Activated T-cell treated with anti-CD3 and anti-CD28 coated beads, Interleukin-2, amount 50 U/mL, for 24 hours (primary cell): ENCODE measurements at places on chromosomes 13 and 19.
A peak's percentile ranks its signal among the peaks of the same experiment; 100 is the strongest.

GRCh38 chr13:30373727-30374126 is 48.6 kb upstream of the UBE2L5 start:
- no peaks in the 10 kb centered on the region for H3K36me3 ChIP-seq
- peak overlapping the region; percentile 30 for H3K4me3 ChIP-seq
- peak overlapping the region; percentile 83 for H3K27ac ChIP-seq
- peaks cover 92% of the 10 kb centered on the region for H3K4me1 ChIP-seq
- peak; percentile 49 for DNase-seq

DNA sequence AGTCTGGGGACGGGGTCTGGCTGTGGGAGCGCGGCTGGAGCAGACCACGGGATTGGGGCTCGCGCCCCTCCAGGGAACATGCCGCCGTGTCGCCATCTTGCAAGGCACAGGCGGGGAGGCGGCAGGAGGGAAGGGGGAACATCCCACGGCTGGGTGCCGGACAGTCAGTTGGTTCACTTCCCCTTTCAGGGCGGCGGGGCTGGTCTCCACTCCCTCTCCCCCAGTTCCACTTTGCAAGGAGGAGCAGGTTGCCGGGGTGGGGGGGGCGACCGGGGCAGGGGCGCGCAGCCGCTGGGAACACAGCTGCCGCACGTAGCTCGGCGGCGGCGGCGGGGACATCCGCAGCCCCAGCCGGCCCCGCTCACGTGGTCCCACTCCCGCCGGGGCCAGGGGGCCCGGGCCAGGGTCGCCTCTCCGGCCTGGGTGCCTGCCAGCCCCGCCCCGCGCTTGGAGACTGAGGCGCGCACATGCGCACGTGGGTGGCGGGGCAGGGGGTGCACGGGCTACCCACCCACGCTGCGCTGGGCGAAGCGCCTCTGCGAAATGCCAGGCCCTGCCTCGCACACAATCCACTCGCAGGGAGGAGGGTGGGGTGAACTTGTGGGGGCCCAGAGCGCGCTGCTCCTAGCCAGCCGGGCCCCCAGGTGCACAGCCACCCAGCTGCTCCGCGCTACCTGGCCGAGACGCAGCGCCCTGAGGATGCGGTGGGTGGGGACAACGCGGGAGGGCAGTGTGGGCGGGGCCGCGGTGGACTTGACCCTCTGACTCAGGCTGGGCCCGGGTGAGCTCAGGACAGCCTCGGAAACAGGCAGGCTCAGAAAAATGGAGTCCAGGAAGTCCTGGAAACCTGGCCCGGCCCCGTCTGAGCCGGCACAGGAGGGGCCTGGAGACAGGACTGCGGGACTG is 6.4 kb downstream of the KLF16 start:
- no peaks in the 10 kb centered on the region for H3K27me3 ChIP-seq
- peaks cover 79% of the 10 kb centered on the region for H3K4me1 ChIP-seq
- H3K27ac ChIP-seq, result peak overlapping the region; percentile 91
- peaks cover 27% of the 10 kb centered on the region for H3K36me3 ChIP-seq

DNA sequence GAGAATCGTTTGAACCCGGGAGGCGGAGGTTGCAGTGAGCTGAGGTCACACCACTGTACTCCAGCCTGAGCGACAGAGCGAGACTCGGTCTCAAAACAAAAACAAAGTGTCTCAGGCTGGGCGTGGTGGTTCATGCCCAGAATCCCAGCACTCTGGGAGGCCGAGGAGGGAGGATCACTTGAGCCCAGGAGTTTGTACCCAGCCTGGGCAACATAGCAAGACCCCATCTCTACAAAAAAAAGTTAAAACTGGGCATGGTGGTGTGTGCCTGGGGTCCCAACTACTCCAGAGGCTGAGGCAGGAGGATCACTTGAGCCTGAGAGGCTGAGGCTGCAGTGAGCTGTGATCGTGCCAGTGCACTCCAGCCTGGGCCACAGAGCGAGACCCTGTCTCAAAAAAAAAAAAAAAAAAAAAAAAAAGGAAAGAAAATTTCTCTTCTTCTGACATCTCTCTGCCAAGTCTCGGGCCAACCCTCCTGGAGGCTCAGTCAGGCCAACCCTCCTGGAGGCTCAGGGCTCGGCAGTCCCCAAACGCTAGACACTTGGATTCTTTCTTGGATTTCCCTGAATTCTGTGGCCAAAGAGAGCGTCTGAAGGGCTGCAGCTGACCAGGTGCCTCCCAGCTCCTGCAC is 26.3 kb downstream of the ARID3A start:
- no peak overlapping the region for H3K4me3 ChIP-seq
- H3K27ac ChIP-seq, result no peak overlapping the region
- no peaks in the 10 kb centered on the region for H3K36me3 ChIP-seq

DNA sequence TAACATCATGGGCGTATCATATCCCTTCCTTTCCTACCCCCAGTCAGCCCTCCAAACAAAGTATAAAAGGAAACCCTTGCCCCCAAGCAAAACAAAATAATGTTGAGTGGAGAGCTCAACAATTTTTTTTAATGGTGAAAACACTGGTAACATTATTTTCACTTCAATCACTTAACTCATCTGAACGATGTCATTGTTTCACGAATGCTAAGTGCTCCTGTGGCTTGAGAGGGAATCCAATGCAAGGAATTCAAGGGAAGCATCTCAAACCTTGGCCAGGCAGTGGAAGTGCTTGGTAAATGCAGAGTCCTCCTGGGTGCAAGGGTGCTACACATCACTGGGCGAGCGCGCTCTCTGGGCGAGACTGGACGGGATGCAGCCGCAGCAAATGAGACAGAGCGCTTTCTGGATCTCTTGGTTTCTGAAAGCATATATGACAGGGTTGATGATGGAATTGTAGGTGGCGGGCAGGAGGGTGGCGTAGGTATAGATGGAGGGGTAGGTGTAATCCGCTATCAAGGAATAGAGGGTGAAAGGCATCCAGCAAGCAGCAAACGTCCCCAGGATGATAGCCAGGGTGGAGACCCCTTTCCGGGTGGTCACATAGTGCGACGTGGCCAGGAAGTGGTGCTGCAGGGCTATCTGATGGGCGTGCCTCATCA is 2.0 kb downstream of the GPR12 start:
- H3K4me3 ChIP-seq, result no peak overlapping the region
- H3K27me3 ChIP-seq, result peaks cover 59% of the 10 kb centered on the region
- no peak overlapping the region for H3K27ac ChIP-seq
- no peaks in the 10 kb centered on the region for H3K36me3 ChIP-seq
- peaks cover 10% of the 10 kb centered on the region for H3K4me1 ChIP-seq

GRCh38 chr13:21413013-21413412 is 46.1 kb downstream of the ZDHHC20 start:
- H3K36me3 ChIP-seq, result peaks cover 79% of the 10 kb centered on the region
- no peaks in the 10 kb centered on the region for H3K27me3 ChIP-seq
- H3K4me1 ChIP-seq, result peaks cover 2% of the 10 kb centered on the region

DNA sequence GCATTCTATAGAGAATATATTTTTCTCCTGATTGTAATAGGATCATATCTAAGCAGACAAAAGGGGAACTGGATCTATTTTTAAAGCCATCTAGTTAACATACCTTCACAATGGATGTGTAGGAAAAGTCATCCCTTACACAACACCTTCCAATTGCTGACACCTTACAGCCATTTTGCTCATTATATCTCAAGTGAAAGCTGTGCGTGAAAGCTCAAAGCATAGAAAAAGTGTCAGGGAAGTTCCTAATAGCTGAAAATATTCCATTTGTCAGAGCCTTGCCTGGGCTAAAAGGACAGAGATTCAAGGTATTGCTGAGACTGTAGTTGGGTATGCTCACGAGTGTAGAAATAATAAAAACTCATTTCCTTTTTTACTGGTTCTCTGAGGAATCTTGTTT is 340.6 kb upstream of the KLHL1 start:
- no peaks in the 10 kb centered on the region for H3K27me3 ChIP-seq
- no peak for DNase-seq
- no peak overlapping the region for H3K27ac ChIP-seq
- no peak overlapping the region for H3K4me3 ChIP-seq

- no peaks in the 10 kb centered on the region for H3K36me3 ChIP-seq
- no peak overlapping the region for H3K4me3 ChIP-seq
- no peak for DNase-seq
- H3K27ac ChIP-seq, result no peak overlapping the region
- peaks cover 2% of the 10 kb centered on the region for H3K27me3 ChIP-seq
These were observed 311.9 kb downstream of the COG6 start for GRCh38 chr13:39967199-39967959.

DNA sequence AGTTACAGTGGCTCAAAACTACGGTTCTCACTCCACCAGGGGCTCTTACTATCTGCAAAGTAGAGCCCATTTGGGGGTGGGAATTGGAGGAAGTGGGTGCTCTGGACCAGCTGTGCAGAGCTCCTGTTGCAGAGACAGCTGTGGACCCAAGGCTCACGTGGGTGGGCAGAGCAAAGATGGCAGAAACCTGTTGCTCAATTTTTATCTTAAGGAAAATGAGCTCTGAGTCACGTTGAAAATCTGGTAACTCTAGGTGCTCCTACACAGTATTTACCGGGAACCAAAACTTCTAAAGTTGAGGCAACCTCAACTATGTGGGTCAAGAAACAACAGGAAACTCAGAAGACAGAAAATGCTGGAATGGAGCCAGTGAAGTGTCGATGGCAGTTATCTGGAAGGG is 30.2 kb upstream of the SLC15A1 start:
- H3K27ac ChIP-seq, result no peak overlapping the region
- H3K4me3 ChIP-seq, result no peak overlapping the region
- no peaks in the 10 kb centered on the region for H3K4me1 ChIP-seq
- no peaks in the 10 kb centered on the region for H3K36me3 ChIP-seq
- DNase-seq, result no peak

- H3K27me3 ChIP-seq, result no peaks in the 10 kb centered on the region
- no peaks in the 10 kb centered on the region for H3K4me1 ChIP-seq
- H3K4me3 ChIP-seq, result no peak overlapping the region
These were observed 1.0 kb upstream of the CAPN12 start for GRCh38 chr19:38745316-38745715.

- H3K27me3 ChIP-seq, result no peaks in the 10 kb centered on the region
- no peak for DNase-seq
- H3K27ac ChIP-seq, result no peak overlapping the region
- no peaks in the 10 kb centered on the region for H3K4me1 ChIP-seq
- no peaks in the 10 kb centered on the region for H3K36me3 ChIP-seq
- H3K4me3 ChIP-seq, result no peak overlapping the region
These were observed 368.4 kb upstream of the MIR17HG start for GRCh38 chr13:90979059-90979458.

DNA sequence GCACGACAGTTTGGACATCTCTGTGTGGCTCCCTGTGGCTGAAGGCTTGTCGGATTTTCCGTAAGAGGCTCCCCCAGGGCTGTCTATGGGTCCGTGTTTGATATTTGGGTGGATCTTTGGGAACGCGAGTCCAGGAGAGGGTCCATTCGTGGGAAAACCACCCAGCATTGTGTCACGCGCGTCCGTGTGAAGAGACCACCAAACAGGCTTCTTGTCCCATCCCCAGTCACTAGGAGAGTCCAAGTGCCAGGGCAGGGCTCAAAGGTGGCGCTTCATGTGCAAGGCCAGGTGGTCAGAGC is 2.4 kb downstream of the KLF1 start:
- no peak for DNase-seq
- peaks cover 2% of the 10 kb centered on the region for H3K36me3 ChIP-seq
- H3K4me1 ChIP-seq, result peaks cover 32% of the 10 kb centered on the region
- no peaks in the 10 kb centered on the region for H3K27me3 ChIP-seq
- peak overlapping the region; percentile 86 for H3K27ac ChIP-seq

- no peak for DNase-seq
- peaks cover 12% of the 10 kb centered on the region for H3K4me1 ChIP-seq
- H3K27me3 ChIP-seq, result peaks cover 29% of the 10 kb centered on the region
- no peaks in the 10 kb centered on the region for H3K36me3 ChIP-seq
- no peak overlapping the region for H3K27ac ChIP-seq
These were observed 79.4 kb downstream of the ZIC5 start for GRCh38 chr13:99892196-99892613.

GRCh38 chr19:54063350-54064116 is at the start of gene VSTM1:
Gene VSTM1, minus strand, starts transcription at chr19:54063897. Its CDS starts 120 bp downstream, at chr19:54063777.
- H3K27ac ChIP-seq, result no peak within 1 kb of the TSS
- peaks cover 39% of the 10 kb centered on the region for H3K27me3 ChIP-seq
- DNase-seq, result no peak
- H3K36me3 ChIP-seq, result no peaks in the 10 kb centered on the region

GRCh38 chr13:101449790-101450748 is 2.4 kb upstream of the ITGBL1 start:
- peaks cover 6% of the 10 kb centered on the region for H3K4me1 ChIP-seq
- H3K4me3 ChIP-seq, result no peak overlapping the region
- H3K36me3 ChIP-seq, result no peaks in the 10 kb centered on the region
- peaks cover 34% of the 10 kb centered on the region for H3K27me3 ChIP-seq
- no peak for DNase-seq

- H3K4me1 ChIP-seq, result peaks cover 39% of the 10 kb centered on the region
- peaks cover 43% of the 10 kb centered on the region for H3K36me3 ChIP-seq
- H3K4me3 ChIP-seq, result peak overlapping the region; percentile 96
- no peaks in the 10 kb centered on the region for H3K27me3 ChIP-seq
- H3K27ac ChIP-seq, result peak overlapping the region; percentile 97
These were observed 536 bp upstream of the AKAP8 start for GRCh38 chr19:15379999-15380647.

GRCh38 chr19:1524287-1524971 is 552 bp downstream of the PLK5 start:
- H3K4me3 ChIP-seq, result no peak overlapping the region
- no peak overlapping the region for H3K27ac ChIP-seq

DNA sequence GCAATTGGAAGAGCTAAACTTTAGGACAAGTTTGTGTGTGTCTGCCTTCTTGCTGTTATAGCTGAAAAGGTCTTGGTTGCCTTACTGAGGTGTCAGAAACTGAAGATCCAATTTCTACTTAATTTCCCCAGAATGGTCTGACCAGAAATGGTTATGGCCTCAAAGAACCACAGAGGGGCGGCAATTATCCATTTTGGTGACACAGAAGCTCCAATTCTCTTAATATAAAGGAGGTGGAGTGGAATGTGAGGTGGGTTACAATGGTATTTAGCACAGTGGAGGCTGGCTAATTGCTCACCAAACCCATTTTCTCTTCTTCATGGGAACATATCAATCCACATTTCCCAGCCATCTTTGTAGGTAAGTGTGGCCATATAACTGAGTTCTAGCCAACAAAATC is 1157.2 kb downstream of the OLFM4 start:
- no peak for DNase-seq
- no peak overlapping the region for H3K4me3 ChIP-seq
- H3K36me3 ChIP-seq, result no peaks in the 10 kb centered on the region
- no peak overlapping the region for H3K27ac ChIP-seq

GRCh38 chr19:38741670-38742069 is 2.6 kb downstream of the CAPN12 start:
- peaks cover 5% of the 10 kb centered on the region for H3K27me3 ChIP-seq
- peaks cover 17% of the 10 kb centered on the region for H3K4me1 ChIP-seq
- H3K27ac ChIP-seq, result no peak overlapping the region
- H3K4me3 ChIP-seq, result no peak overlapping the region
- H3K36me3 ChIP-seq, result no peaks in the 10 kb centered on the region

- H3K27ac ChIP-seq, result no peak overlapping the region
- H3K4me1 ChIP-seq, result peaks cover 1% of the 10 kb centered on the region
- H3K4me3 ChIP-seq, result no peak overlapping the region
These were observed 140.4 kb downstream of the TEX29 start for GRCh38 chr13:111460548-111461444.

DNA sequence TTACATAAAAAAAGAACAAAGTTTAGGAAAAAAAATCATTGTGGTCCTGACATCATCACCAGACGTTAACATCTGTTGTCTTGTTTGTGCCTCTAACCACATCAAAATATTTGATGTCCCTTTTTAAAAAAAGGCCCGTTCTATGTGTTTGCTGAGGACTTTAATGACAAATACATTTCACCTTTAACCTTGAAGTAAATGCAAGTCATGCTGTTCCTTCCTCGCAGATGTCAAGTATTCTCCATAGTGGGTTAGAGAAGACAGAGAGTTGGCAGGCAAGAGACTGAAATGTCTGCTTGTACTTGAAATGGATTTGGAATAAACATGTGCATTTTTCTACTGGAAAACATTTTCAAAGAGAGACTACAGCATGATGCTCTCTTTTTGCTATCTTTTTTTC is 134.9 kb downstream of the FGF9 start:
- peaks cover 15% of the 10 kb centered on the region for H3K27me3 ChIP-seq
- H3K4me1 ChIP-seq, result no peaks in the 10 kb centered on the region
- H3K36me3 ChIP-seq, result no peaks in the 10 kb centered on the region
- H3K4me3 ChIP-seq, result no peak overlapping the region
- DNase-seq, result no peak
